ENCODE measurements at places on chromosomes 1 and 21.
A peak's percentile ranks its signal among the peaks of the same experiment; 100 is the strongest.

- DNase-seq: no peak
Observed at GRCh38 chr1:2239013-2239370, 10.9 kb downstream of the SKI start.

DNA sequence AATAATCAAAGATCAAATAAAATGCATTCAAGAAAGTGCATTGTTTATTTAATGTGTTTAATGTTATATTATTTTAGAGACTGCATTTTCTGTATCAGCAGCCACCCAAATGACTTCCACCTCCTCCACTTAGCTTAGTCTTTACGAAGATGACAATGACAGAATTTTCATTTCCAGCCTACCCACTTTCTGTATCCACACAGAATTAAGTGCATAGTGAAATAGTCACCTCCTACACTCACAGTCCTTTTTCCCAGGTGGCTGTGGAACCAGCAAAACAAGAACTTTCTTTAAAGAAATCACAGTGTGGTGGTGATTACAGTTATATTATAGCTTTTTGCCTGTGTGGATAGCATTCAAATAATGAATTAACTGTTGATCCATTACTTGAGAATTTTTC, 66.2 kb upstream of the KCNK1 start:
- DNase-seq: no peak

DNA sequence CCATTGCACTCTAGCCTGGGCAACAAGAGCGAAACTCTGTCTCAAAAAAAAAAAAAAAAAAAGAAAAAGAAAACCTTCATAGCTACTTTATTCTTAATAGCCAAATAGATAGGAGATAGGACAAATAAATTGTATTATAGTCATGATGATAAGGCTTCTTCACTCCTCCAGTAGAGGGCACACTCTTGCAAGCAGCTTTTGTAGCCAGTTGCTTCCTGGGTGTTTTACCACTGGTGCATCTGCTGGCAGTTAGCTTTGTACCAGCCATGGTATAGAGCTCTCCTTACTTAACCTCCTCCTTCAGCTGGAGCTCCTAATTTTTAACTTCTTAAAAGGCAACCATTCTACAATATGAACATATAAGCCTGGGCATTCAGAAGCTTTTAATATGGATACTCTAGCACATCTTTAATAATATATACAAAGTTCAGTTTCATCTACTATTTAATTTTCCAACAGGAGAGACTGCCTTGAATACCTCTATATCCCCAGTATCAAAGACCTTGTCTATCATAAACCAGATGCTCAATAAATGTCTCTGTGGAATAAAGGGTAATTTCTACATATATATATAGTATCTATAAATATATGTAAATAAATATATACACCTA, 35.8 kb downstream of the EVI5 start:
- DNase-seq: peak; percentile 53

DNA sequence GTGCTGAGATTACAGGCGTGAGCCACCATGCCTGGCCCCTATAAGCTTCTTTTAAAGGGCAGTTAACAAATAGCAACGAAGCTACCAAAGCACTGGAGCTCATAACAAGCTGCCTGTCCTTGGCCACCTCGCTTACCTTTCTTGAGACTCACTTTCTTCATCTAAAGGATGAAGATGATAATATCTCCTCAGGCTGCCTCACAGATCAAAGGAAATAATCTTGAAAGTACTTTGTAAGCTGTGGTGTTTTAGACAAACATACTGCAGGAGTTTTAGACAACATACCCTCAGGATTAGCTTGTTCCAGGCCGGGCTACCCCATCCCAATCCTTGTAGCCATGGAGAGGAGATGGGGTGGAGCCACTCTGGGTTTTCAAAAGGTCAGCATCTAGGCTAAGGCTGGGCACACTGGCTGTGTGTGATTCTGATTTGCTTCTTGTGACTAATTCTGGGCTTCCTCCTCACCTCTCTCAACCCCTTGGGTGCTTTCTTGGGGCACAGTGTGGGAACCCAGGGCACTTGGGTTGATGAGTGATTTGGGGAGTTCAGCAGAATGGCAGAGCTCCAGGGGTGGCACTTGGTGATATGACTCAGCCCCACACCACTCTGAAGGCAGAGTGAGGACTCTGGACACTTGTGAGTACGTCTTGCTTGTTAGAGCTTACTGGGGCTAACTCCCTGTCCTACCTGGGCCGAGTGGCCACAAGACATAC, 5.2 kb downstream of the GPR25 start:
- DNase-seq: peak; percentile 50

GRCh38 chr1:160146107-160146506, 5.3 kb upstream of the ATP1A4 start:
- DNase-seq: no peak

DNA sequence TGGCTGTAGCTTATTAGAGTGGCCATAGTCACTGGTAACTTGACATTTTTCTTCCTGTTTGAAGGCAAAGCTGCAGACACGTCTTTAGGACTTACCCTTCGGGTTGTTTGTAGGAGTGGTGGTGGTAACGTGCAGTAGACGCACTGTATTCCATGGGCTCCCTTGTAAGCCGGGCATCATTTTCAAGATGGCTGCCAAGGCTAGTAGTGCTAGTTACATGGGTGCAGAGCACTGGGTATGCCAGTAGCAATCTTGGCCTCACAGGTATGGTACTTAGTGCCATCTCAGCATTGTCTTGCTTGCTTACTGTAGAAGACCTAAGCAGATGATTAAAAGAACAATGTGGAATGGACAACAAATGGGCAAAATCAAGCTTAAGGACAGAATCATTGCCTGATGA, 1.9 kb downstream of the YBX1 start:
- DNase-seq: peak; percentile 33

GRCh38 chr1:164163289-164163849, 395.6 kb upstream of the PBX1 start:
- no peak for DNase-seq

Data from CD4-positive, alpha-beta T cell treated with Interleukin-12 subunit alpha and Interleukin-12 subunit beta, for 1 hour (primary cell).